ENCODE measurements at places on chromosomes 1 and 21.

DNA sequence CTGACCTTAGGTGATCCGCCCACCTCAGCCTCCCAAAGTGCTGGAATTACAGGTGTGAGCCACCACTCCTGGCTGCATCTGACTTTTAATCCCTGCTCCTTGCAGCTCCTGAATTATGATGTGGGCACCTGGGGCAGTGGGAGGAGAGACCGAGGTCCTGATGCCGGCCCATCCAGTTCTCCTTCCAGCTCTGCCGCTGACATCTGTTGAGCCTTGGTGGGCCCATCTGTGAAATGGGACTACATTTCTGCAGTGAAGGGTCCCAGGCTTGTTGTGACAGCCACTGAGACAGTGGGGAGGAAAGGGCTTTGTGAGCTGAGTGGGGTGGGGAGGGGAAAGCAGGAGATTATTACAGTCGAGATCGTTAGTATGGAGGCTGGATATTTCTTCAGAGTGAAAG lies 11.8 kb downstream of the PLA2G2F start:
- no peaks in the 10 kb centered on the region for H3K36me3 ChIP-seq
- no peak for DNase-seq
- no peak overlapping the region for H3K4me3 ChIP-seq
- no peak overlapping the region for H3K27ac ChIP-seq
- peaks cover 21% of the 10 kb centered on the region for H3K27me3 ChIP-seq
- no peaks in the 10 kb centered on the region for H3K4me1 ChIP-seq

- peaks cover 12% of the 10 kb centered on the region for H3K27me3 ChIP-seq
- no peak overlapping the region for H3K4me3 ChIP-seq
- H3K27ac ChIP-seq, result no peak overlapping the region
- no peak for DNase-seq
Observed at GRCh38 chr1:205395616-205396015, 26.2 kb downstream of the LEMD1 start.

GRCh38 chr1:225651376-225651871 lies 1.5 kb downstream of the ENAH start:
- H3K36me3 ChIP-seq, result no peaks in the 10 kb centered on the region
- H3K4me1 ChIP-seq, result no peaks in the 10 kb centered on the region
- peak overlapping the region; percentile 74 for H3K4me3 ChIP-seq
- DNase-seq, result no peak
- H3K27me3 ChIP-seq, result peaks cover 8% of the 10 kb centered on the region

DNA sequence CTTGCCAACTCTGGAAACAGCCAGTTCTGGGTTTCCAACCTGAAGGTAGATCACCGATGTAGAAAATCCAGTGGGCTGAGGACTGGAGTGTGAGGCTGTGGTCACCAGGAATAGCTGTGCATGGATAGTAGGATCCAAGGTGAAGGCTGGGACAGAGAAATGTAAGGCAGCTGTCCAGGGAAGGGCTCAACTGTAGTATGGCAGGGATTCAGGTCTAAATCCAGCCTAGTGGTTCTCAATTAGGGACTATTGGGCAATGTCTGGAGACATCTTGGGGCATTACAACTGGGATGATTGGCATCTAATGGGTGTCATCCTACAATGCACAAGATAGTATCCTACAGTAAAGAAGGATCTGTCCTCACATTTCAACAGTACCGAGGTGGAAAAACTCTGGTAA lies 67.7 kb upstream of the RUNX1 start:
- H3K27me3 ChIP-seq, result no peaks in the 10 kb centered on the region
- no peaks in the 10 kb centered on the region for H3K36me3 ChIP-seq
- no peak overlapping the region for H3K27ac ChIP-seq
- no peaks in the 10 kb centered on the region for H3K4me1 ChIP-seq
- no peak for DNase-seq

GRCh38 chr1:192675716-192676115 lies 39.8 kb downstream of the RGS13 start:
- DNase-seq, result no peak
- H3K36me3 ChIP-seq, result no peaks in the 10 kb centered on the region
- H3K27me3 ChIP-seq, result no peaks in the 10 kb centered on the region
- no peak overlapping the region for H3K27ac ChIP-seq
- no peaks in the 10 kb centered on the region for H3K4me1 ChIP-seq

- H3K4me1 ChIP-seq, result no peaks in the 10 kb centered on the region
- no peak for DNase-seq
- H3K4me3 ChIP-seq, result no peak overlapping the region
- no peak overlapping the region for H3K27ac ChIP-seq
Observed at GRCh38 chr21:15446223-15446622, 283.6 kb upstream of the USP25 start.

GRCh38 chr1:77283701-77284425 lies 2.0 kb downstream of the AK5 start:
- no peaks in the 10 kb centered on the region for H3K4me1 ChIP-seq
- DNase-seq, result no peak
- no peak overlapping the region for H3K27ac ChIP-seq
- H3K4me3 ChIP-seq, result no peak overlapping the region

DNA sequence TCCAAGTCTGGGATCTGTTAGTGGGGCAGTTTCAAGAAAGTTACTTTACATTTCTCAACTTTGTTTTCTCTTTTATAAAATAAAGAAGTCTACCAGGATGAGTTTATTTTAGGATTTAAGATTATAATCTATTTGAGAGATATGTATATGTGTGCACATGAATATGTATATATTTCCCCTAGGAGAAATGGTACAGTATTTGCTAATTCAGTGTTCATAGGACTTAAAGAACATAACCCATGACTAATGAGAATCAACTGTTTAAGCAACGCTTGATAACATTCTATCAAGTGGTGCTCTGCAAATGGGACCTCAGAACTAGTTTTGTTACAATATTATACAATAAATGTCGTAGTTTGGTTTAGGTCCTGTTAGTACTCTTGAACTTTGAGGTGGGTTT lies 7.0 kb downstream of the BCAS2 start:
- H3K27me3 ChIP-seq, result no peaks in the 10 kb centered on the region
- H3K36me3 ChIP-seq, result no peaks in the 10 kb centered on the region
- DNase-seq, result no peak
- H3K4me3 ChIP-seq, result no peak overlapping the region
- H3K4me1 ChIP-seq, result no peaks in the 10 kb centered on the region

DNA sequence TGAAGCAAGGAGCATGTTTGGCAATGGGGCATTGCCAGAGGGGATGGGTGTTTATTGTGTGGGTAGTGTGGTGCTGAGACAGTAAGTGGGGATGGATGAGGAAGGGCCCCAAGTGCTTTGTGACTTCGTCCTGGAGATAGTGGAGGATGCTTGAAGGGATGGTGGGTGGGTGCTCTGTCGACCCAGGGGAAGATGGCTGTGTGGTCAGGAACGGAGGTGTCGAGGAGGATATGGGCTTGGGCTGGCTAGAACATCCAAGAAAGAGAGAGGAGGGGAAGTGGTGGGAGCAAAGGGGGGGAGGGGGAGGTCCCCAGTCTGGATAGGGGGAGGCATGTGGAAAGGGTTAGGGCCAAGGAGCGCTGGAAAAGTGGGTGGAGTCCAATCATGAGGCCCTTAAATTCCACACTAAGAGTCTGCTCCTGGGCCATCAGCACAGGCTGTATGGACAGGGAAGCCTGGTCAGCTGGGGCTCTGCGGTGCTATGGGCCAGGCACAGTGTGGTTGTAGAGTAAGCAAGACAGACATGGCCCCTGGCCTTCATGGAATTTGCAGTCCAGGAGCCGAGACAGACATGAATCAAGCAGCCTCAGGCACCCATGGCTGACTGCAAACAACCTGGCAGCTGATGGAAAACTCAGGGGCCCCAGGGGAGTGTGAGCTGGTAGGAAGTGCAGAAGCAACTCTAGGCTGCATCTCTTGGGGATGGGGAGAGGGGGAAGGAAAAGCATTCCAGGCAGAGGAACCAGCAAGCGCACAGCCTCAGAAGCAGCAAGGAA lies 36.3 kb downstream of the EDN2 start:
- H3K27me3 ChIP-seq, result 0 out of 2 replicates have a peak, but pooled peaks cover 5% of the 10 kb centered on the region
- no peak overlapping the region for H3K27ac ChIP-seq

DNA sequence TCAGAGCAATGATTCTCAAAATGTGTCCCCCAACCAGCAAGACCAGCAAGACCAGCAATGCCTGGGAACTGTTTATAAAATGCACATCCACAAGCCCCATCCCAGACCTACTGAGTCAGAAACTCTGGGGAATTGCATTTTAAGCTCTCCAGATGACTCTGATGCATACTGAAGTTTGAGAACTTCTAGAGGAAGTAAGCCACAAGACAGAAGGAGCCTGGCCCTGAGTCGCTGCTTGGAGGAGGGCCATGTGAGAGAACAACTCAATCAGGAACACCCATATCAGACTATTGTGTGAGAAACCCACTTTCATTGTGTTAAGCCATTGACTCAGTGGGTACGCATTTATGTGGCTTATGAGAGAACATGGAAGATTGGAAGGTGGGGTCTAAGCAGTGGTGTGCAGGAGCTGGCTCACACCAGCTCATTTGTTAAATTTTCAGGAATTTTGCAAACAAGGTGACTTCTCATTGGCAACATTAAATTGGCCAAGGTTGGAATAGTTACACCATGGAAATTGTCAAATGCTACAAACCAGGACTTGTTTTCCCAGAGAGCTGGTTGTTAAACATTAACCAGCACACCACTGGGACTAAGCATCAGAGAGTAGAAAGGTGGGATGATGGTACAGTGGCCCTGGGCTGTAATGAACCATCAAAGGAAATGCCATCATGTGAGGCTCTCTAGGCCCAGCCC lies 38.9 kb downstream of the ATP1A1 start:
- H3K4me1 ChIP-seq, result no peaks in the 10 kb centered on the region
- H3K27ac ChIP-seq, result no peak overlapping the region
- no peak for DNase-seq
- H3K27me3 ChIP-seq, result no peaks in the 10 kb centered on the region

GRCh38 chr1:193569983-193570269 lies 383.5 kb upstream of the B3GALT2 start:
- no peak overlapping the region for H3K27ac ChIP-seq
- DNase-seq, result no peak
- H3K4me1 ChIP-seq, result peaks cover 7% of the 10 kb centered on the region
- H3K27me3 ChIP-seq, result no peaks in the 10 kb centered on the region
- no peak overlapping the region for H3K4me3 ChIP-seq

- no peak overlapping the region for H3K4me3 ChIP-seq
- no peak for DNase-seq
- H3K27ac ChIP-seq, result no peak overlapping the region
Observed at GRCh38 chr1:228802386-228803220, 67.3 kb downstream of the RHOU start.

All from MM.1S (cell line).